Left kidney (tissue), 8 donors: ENCODE measurements at places on chromosomes 3 and 15.

GRCh38 chr15:68993276-68993675, 21.2 kb upstream of the NOX5 start:
- DNase-seq: no peak

DNA sequence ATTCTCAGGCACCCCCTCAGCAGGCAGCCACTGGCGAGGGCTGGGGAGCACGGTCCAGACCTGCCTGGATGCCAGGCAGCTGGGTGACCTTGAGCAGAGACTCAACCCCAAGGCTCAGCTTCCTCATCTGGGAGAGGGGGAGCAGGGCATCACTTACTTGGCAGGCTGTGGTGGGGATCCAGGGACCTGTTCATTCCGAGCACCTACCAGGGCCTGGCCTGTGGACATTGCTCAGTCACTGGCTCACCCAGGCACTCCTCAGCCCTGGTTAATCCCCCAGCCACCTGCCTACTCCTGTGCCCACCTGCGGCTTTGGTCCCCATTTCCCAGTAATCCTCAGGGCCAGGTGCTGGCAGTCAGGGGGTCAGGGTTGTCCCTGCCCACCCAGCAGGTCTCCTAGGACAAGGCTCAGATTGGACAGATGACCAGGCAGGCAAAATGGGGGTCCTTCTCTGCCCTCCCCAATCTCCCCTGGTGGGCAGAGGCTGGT, 9.3 kb upstream of the RPL29 start:
- DNase-seq: no peak

- no peak for DNase-seq
These were observed 583.6 kb downstream of the AGBL1 start for GRCh38 chr15:86663304-86663703.

DNA sequence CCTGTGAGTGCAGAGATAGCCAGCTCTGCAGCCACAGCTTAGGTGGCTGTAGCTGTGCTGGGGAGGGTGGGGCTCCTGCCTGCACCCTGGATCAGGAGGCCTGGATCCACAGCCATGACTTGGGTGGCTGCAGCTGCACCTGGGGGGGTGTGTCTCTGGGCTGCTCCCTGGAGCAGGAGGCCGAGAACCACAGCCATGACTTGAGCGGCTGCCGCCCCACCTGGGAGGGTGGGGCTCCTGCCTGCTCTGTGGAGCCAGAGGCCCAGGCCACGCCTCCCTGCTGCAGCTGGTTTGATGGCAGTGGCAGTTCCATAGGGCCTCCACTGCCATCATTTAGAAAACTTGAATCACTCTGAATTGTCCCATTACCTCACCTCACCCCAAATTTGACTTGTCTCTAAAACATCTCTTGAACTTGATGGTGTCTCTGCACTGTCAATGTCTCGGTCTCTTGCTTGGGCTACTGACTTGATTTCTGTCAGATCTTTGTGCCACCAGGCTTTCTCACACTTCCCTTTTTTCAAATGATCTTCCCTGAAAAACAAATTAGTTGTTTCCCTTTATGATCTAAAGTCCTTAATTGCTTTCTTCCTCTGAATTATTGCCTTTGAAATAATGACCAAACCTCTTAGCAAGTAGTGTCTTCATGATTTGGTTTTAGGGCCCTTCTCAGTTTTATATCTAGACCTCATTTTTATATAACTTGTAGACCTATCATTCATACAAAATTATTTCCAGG, 313.2 kb upstream of the MME start:
- DNase-seq: no peak

- no peak for DNase-seq
These were observed 272.1 kb downstream of the PLCL2 start for GRCh38 chr3:17156864-17157263.

- peak; percentile 53 for DNase-seq
These were observed 38.5 kb downstream of the PYDC2 start for GRCh38 chr3:191499307-191500080.

GRCh38 chr15:82597815-82598214, 49.3 kb downstream of the CPEB1 start:
- DNase-seq: no peak

GRCh38 chr3:144165482-144165881, 193.9 kb downstream of the DIPK2A start:
- DNase-seq: no peak

DNA sequence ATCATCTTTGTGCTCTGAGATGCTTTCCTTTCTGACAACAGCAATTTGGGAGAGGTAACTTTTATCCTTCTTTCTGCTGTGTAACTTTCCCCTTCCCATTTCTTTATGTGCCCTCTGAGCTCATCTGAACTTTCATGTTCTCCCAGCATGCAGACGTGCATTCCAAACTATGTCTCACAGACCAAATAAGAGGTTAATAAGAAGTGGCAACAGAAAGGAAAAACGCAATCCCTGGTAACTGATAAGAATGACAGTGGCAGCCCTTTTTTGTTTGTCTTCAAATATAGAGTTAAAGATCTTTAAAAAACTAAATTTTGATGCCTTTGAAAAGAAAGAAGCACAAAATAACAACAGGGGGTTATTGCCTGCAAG, 533.4 kb downstream of the FOXP1 start:
- no peak for DNase-seq

- DNase-seq: no peak
These were observed 43.9 kb downstream of the CCNL1 start for GRCh38 chr3:157116017-157116416.

- DNase-seq: no peak
These were observed 117.2 kb downstream of the TJP1 start for GRCh38 chr15:29704950-29705597.

- DNase-seq: no peak
These were observed 34.4 kb downstream of the RAF1 start for GRCh38 chr3:12629560-12629959.

DNA sequence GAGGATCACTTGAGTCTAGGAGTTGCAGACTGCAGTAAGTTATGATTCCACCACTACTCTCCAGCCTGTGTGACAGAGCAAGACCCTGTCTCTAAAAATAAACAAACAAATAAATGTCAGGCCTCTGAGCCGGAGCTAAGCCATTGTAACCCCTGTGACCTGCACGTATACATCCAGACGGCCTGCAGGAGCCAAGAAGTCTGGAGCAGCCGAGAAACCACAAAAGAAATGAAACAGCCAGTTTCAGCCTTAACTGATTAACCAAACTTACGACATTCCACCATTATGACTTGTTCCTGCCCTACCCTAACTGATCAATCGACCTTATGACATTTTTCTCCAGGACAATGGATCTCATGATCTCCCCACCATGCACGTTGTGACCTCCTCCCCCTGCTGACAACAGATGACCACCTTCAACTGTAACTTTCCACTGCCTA, 32.5 kb upstream of the ZKSCAN7 start:
- DNase-seq: no peak

DNA sequence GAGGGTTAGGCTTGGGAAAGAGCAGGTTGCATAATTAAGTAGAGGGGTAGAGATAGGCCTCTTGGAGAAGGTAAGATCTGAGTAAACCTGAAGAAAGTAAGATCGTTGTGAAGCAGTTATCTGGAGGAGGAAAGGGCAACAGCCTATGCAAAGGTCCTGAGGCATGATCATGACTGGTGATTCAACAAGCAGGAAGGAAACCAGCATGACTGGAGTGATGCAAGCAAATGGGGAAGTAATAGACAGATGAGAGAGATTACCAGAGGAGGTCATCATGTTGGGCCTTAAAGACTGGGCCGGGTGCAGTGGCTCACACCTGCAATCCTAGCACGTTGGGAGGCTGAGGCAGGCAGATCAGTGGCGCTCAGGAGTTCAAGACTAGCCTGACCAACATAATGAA, 360.2 kb downstream of the EPHB1 start:
- no peak for DNase-seq

- DNase-seq: no peak
These were observed 10.1 kb downstream of the GOLIM4 start for GRCh38 chr3:168085491-168086119.

DNA sequence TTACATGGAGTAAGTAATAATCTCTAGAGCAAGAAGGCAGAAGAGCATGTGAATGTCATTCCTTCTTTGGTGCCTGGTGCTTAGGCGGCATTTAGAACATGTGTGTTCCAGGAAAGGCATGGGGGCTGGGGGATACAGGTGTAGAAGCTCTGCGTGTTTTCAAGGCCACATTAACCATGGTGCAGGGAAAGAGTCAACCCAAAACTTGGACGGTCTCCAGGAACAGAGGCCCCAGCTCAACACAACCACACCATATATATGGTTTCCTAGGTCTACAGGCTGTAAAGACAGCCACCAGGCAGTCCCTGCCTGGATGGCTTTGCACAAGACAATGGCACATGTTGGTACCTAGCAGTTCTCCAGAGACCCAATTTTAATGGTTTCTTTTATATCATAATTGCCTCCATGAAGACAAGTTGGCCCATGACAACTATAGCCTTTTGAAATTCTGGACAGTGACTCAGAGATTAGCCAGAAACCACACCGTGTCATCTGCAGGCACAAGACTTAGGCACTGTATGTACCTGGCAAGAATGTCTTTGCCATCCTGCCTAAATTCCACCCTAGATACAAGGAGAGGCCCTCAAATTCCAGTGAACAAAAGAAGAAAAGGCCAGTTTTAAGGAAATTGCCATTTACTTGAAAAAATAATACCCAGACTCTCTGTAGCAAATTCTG, 25.0 kb upstream of the DGKG start:
- no peak for DNase-seq

- DNase-seq: no peak
These were observed 702.3 kb downstream of the SI start for GRCh38 chr3:164375995-164376394.

DNA sequence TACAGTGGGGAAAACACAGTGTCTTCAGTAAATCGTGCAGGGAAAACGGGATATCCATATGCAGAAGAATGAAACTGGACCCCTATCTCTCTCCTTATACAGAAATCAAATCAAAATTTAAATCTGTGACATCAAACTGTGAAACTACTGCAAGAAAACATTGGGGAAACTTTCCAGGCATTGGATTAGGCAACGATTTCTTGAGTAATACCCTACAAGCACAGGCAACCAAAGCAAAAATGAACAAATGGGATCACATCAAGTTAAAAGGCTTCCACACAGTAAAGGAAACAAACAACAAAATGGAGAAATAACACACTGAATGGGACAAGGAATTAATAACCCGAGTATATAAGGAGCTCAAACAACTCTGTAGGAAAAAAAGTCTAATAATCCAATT, 165.3 kb downstream of the PLCL2 start:
- no peak for DNase-seq

GRCh38 chr3:85007195-85008094, 48.7 kb downstream of the CADM2 start:
- no peak for DNase-seq

DNA sequence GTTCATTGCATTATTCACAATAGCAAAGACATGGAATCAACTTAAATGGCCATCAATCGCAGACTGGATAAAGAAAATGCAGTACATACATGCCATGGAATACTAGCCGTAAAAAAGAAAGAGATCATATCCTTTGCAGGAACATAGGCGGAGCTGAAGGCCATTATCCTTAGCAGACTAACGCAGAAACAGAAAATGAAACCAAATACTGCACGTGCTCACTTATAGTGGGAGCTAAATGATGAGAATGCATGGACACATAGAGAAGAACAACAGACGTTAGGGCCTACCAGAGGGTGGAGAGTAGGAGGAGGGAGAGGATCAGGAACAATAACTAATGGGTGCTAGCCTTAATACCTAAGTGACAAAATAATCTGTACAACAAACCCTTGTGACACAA, 57.9 kb downstream of the RASA2 start:
- DNase-seq: no peak

DNA sequence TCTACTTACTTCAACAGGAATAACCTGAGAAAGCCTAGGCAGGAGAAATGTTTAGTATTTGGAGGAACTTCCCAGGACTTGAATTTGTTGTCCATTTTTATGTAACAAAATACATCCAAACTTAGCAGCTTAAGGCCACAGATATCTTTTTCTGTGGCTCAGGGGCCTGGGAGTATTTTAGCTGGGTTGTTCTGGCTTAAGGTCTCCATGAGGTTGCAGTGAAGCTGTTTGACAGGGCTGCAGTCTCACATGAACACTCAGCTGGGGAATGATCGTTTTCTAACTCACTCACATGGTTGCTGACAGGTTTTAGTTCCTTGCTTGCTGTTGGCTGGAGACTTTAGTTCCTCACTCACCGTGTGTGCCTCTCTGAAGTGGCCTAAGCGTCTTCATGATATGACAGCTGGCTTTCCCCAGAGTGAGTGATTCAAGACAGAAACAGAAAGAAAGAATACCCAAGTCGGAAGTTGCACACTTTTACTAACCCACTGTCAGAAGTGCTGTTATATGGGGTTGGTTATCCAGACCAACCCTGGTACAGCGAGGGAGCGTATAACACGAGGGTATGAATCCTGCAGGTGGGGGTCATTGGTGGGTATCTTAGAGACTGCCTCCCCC, 229.7 kb upstream of the TBL1XR1 start:
- DNase-seq: no peak

- no peak for DNase-seq
These were observed 47.0 kb upstream of the SNRPA1 start for GRCh38 chr15:101342056-101342455.

GRCh38 chr3:44058868-44059203, 182.8 kb upstream of the TOPAZ1 start:
- DNase-seq: no peak

DNA sequence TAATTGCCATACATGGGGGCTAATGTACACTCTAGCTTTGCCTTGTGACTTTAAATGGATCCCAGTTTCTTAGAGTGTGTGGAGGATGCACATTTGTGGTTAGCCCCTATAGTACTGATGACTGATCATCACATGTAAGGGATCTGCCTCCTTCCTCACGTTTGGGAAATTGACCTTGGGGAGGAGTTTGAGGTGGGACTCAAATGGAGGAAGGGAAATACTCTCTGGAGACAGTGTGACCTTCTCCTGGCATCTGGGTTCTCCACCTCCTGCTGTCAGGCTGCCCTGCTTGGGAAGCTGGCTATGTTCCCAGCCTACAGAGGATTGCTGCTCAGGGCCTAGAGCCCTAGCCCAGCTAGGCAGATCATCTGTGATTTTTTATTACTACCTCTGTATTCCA, 48.7 kb downstream of the PPM1L start:
- DNase-seq: no peak

- no peak for DNase-seq
These were observed 11.5 kb downstream of the CHSY1 start for GRCh38 chr15:101240358-101240757.

GRCh38 chr15:99315636-99316035, 64.4 kb downstream of the LRRC28 start:
- DNase-seq: no peak

- DNase-seq: no peak
These were observed 332.5 kb upstream of the BCHE start for GRCh38 chr3:166169681-166170080.

- DNase-seq: no peak
These were observed 463.1 kb upstream of the GOLIM4 start for GRCh38 chr3:168558728-168559411.

- DNase-seq: no peak
These were observed 63.1 kb downstream of the EDEM1 start for GRCh38 chr3:5250467-5251195.
